ENCODE measurements at places on chromosomes 12 and 14. TPM values are rescaled to one million over a fixed set of nuclear protein-coding genes. Genes with fewer than 3 reads are reported as not detected.
A peak's percentile ranks its signal among the peaks of the same experiment; 100 is the strongest.

Gene TMEM63C
- 0.37 TPM for total RNA-seq

Gene TNS2
- 107 TPM for total RNA-seq

Gene CLEC7A
- 3.6 TPM for total RNA-seq

Gene CRADD
- 14.5 TPM for total RNA-seq

Gene LRP6
- 40.8 TPM for total RNA-seq

- DNase-seq = no peak
- no peak overlapping the region for H3K4me3 ChIP-seq
- H3K27me3 ChIP-seq = no peaks in the 10 kb centered on the region
- H3K36me3 ChIP-seq = no peaks in the 10 kb centered on the region
- no peaks in the 10 kb centered on the region for H3K4me1 ChIP-seq
These were observed 338.0 kb upstream of the FKBP4 start for GRCh38 chr12:2456813-2457186.

GRCh38 chr12:116384691-116385485, 107.4 kb upstream of the MED13L start:
- no peak overlapping the region for H3K4me3 ChIP-seq
- H3K36me3 ChIP-seq = no peaks in the 10 kb centered on the region
- H3K27ac ChIP-seq = no peak overlapping the region
- H3K27me3 ChIP-seq = no peaks in the 10 kb centered on the region
- H3K4me1 ChIP-seq = peaks cover 19% of the 10 kb centered on the region

DNA sequence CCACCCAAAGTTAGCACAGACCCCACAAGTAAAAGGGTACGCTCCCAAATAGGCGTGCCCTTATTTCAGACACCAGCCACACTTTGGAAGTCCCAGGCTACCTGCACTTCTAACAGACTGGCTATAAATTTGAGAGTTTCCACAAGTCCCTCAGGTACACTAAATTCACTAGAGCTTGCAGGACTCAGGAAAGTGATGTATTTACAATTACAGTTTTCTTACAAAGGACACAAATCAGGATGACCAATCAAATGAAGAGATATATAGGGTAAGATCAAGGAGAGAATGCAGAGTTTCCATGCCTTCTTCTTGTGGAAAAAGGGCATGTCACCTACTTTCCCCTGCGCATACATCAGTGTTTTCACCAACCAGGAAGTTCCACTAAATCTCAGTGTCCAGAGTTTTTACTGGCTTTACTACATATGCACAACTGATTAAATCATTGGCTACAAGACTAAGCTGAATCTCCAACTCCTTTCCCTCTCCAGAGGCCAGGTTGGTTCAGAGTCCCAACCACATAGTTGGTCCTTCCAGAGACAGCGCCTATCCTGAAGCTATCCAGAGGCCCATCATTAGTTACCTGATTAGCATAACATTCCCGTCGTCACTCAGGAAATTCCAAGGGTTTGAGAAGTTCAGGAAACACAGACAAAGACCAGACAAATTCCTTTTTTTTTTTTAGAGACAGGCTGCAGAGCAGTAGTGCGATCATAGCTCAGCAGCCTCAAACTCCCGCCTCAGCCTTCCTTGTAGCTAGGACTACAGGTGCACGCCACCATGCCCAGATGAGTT, 84.2 kb downstream of the DENND5B start:
- H3K36me3 ChIP-seq = no peaks in the 10 kb centered on the region
- H3K27ac ChIP-seq = no peak overlapping the region
- H3K4me3 ChIP-seq = no peak overlapping the region
- H3K4me1 ChIP-seq = peaks cover 15% of the 10 kb centered on the region
- DNase-seq = no peak

DNA sequence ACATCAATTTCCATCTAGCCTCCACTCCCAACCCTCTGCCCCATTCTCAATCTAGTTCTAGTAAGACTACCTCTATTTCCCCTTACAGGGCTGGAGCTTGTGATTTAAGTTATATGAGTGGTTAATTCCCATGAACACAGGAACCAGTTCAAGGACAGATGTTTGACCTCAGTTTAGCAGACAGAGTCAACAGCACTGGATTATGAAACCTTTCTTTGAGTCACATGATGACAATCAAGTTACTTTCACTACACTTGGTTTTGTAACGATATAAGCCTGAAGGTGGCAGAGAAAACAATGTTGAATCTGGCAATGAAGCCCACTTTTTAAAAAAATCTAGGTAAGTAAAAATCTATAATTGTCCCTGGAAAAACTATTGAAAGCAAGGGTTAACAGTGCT, 1646.2 kb upstream of the FLRT2 start:
- no peak overlapping the region for H3K4me3 ChIP-seq
- no peak overlapping the region for H3K27ac ChIP-seq
- no peak for DNase-seq
- no peaks in the 10 kb centered on the region for H3K27me3 ChIP-seq
- no peaks in the 10 kb centered on the region for H3K36me3 ChIP-seq

DNA sequence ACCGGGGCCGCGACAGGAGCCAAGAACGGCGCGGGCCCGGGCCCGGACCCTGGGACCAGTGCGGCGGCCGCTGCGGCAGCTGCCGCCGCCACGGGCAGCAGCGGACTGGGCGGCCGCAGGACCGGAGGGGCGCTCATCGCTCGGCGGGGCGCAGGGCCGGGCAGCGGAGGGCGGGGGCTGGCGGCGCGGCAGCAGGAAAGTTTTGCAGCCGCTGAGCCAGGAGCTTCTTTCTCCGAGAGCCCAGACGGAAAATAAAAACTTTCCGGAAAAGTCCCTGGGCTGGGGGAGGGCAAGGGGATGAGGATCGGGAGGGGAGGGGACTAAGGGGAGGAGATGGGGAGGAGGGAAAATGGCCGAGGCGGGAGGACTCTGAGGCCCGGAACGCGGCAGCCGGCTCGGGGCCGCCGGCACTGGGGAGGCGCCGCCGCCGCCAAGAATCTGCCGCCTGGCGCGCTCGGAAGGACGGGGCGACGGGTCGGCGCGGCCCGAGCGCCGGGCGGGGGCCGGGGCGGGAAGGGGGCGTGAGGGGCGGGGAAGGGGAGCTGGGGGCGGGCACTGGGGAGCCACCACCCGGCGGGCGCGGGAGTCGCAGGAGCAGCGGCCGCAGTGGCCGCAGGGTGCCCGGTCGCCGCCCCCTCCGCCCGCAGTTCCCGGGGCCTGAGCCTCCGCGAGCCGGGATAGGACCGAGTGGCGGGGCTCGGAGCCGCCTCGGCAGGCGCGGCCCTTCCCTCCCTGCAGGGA, at the start of gene PRKD1:
Gene PRKD1, minus strand, starts transcription at position 472 of the 741 bp plus-strand sequence.
- peak; percentile 72 for DNase-seq
- H3K27me3 ChIP-seq = no peaks in the 10 kb centered on the region
- peak within 1 kb of the TSS; percentile 60 for H3K4me3 ChIP-seq

GRCh38 chr14:97350415-97350814, 553.2 kb downstream of the VRK1 start:
- H3K4me1 ChIP-seq = no peaks in the 10 kb centered on the region
- no peaks in the 10 kb centered on the region for H3K36me3 ChIP-seq
- H3K4me3 ChIP-seq = no peak overlapping the region
- DNase-seq = no peak
- H3K27ac ChIP-seq = no peak overlapping the region
- H3K27me3 ChIP-seq = no peaks in the 10 kb centered on the region

DNA sequence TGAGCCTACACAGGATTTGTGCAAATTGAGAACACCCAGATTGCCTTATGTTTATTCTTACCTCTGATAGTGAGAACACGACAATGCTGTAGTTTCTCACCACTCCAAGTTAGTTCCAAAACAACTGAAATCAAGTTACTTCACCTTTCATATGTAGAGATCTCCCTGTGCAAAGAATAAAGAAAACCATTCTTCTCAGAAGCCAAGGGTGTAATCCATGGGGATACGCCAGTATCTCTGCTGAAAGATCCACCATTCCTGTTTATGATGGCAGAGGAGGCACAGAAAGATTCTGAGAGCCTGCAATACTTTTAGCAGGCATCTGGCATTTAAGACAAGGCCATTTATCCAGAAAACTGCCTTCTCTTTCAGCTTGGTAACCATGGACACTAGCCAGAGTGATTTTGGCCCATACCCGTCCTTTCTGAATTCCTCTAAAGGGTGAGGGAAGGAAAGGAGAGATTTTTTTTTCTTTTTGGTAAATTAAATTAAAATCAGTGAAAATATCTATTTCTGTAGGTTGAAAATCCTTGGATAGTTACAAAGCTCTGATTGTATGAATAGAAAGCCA, 355.4 kb upstream of the FAR2 start:
- H3K4me3 ChIP-seq = no peak overlapping the region
- DNase-seq = no peak
- no peaks in the 10 kb centered on the region for H3K27me3 ChIP-seq
- no peak overlapping the region for H3K27ac ChIP-seq
- H3K4me1 ChIP-seq = no peaks in the 10 kb centered on the region
- H3K36me3 ChIP-seq = no peaks in the 10 kb centered on the region

GRCh38 chr14:52402812-52403526, 88.9 kb downstream of the PTGER2 start:
- no peak overlapping the region for H3K27ac ChIP-seq
- no peaks in the 10 kb centered on the region for H3K4me1 ChIP-seq
- no peaks in the 10 kb centered on the region for H3K36me3 ChIP-seq
- no peak overlapping the region for H3K4me3 ChIP-seq
- DNase-seq = no peak
- no peaks in the 10 kb centered on the region for H3K27me3 ChIP-seq

DNA sequence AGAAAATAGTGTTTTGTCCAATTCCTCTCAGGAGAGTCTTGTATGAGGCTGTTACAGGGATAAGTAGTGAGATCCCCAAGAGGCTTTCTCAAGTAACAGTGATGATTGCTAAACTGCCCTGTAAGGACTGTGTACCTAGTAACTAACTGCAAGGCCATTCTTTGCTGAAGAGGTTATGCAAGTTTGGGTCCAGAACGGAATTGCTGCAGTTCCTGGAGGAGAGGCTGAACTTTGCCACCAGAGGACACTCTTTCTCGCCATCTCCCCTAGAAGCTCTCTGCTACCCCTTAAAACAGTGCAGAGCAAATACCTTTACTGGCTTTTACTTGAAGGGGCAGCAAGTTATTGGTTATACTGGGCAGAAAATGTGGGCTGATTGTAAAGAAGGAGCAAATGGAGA, 180.0 kb downstream of the RBM19 start:
- DNase-seq = no peak
- H3K4me1 ChIP-seq = no peaks in the 10 kb centered on the region
- no peaks in the 10 kb centered on the region for H3K27me3 ChIP-seq
- H3K27ac ChIP-seq = no peak overlapping the region
- no peak overlapping the region for H3K4me3 ChIP-seq

DNA sequence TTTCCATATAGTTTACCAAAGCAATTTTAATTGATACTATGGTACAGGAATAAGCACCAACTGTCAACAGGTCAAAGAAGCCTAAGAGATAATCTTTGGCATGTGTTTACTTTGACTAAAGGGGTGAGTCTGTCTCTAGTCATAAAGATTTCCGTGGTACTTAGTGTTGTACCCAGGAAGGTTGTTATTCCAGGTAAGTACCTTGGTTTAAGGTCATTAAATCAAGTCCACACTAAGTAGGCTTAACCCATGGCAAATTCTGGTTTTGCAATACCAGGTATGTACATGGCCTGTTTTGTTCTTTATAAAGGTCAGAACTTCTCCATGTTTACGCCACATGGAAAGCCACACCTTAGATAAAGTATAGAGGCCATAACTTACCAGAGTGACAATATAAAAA, 10.0 kb downstream of the MAX start:
- no peak overlapping the region for H3K27ac ChIP-seq
- DNase-seq = no peak
- H3K36me3 ChIP-seq = no peaks in the 10 kb centered on the region
- no peak overlapping the region for H3K4me3 ChIP-seq

DNA sequence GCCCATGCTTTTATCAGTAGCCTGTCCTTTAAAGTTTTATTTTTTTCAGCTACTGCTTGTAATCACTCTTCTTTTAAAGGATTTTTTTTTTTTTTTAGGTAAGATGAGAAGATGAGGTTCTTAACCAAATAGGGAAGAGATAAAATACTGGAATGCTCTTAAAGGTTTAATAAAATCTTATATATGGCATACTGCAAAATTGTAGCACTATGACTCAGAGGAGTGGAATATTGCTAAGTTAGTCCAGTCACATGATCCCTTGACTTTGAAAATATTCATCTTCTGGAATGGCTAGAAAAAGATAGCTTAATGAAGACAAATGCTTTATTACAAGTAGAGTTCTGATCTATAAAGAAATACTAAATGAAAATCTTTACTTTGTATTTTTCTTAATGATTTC, 116.6 kb downstream of the NAV3 start:
- H3K4me1 ChIP-seq = peaks cover 2% of the 10 kb centered on the region
- no peak overlapping the region for H3K4me3 ChIP-seq
- H3K27me3 ChIP-seq = no peaks in the 10 kb centered on the region

GRCh38 chr12:70520847-70521246, 116.4 kb downstream of the PTPRB start:
- H3K4me3 ChIP-seq = no peak overlapping the region
- H3K4me1 ChIP-seq = no peaks in the 10 kb centered on the region
- no peak overlapping the region for H3K27ac ChIP-seq
- H3K27me3 ChIP-seq = no peaks in the 10 kb centered on the region
- H3K36me3 ChIP-seq = no peaks in the 10 kb centered on the region

DNA sequence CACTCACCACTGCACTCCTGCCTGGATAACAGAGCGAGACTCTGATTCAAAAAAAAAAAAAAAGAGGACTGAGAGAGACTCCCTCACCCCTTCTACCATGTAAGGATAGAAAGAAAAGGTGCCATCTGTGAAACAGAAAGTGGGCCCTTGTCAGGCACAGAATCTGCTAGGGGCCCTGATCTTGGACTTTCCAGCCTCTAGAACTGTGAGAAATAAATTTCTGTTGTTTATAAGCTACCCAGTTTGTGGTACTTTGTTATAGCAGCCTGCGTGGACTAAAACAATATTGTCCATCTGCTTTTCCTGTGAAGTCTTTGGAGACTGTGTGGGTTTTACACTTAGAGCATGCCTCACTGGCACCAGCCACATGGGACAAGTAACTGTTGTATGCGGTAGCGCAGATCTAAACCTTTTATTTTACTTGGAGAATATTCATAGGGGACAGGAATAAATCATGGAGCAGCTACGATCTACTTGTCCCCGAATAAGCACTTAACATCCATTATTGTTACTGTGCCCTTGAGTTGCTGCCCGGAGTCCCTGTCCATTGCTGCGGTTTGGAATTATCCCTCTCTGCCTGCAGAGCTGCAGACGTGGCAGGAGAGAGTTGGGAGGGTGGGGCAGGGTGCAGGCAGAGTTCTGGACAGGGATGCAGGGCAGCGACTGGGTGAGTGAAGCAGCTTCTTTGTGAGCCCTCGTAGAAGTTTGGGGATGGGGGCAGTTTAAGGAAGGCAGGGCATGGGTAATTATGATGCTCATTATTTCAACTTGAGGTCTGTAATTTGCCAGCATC, 52.4 kb upstream of the STON2 start:
- no peaks in the 10 kb centered on the region for H3K36me3 ChIP-seq
- no peaks in the 10 kb centered on the region for H3K27me3 ChIP-seq
- H3K4me1 ChIP-seq = peaks cover 10% of the 10 kb centered on the region
- no peak for DNase-seq

GRCh38 chr12:94689002-94689645, 38.8 kb upstream of the TMCC3 start:
- H3K4me1 ChIP-seq = peaks cover 17% of the 10 kb centered on the region
- peak overlapping the region; percentile 63 for H3K27ac ChIP-seq
- H3K27me3 ChIP-seq = no peaks in the 10 kb centered on the region
- no peak for DNase-seq
- peak overlapping the region; percentile 22 for H3K4me3 ChIP-seq
- H3K36me3 ChIP-seq = no peaks in the 10 kb centered on the region

Measured in ovary (tissue), 10 donors.